ENCODE measurements at places on chromosomes 7 and 10.

- DNase-seq, result no peak
Measured at GRCh38 chr7:32167256-32167655, 97.0 kb upstream of the PDE1C start.

DNA sequence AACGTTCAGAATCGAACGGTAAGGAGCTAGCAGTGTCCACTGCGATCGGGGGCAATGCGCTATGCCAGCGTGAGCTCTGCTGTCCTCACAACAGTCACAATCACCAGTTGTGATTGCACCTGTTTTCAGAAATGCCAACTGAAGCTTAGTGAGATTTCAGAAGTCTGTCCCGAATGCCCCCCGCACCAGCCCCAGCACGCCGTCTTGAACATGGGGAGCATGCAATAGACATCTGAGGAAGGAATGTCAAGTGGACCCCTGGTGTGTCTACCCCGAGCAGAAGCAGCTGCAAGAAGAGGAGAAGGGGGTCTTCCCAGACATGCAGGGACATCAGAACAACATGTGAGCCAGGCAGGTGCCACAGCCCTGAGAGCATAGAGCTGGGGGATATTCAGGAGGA lies 125.7 kb upstream of the CHST15 start:
- DNase-seq, result no peak

- peak; percentile 7 for DNase-seq
Measured at GRCh38 chr10:121886997-121887622, 40.7 kb downstream of the ATE1 start.

GRCh38 chr10:6254201-6254600 lies 51.5 kb downstream of the PFKFB3 start:
- DNase-seq, result no peak

DNA sequence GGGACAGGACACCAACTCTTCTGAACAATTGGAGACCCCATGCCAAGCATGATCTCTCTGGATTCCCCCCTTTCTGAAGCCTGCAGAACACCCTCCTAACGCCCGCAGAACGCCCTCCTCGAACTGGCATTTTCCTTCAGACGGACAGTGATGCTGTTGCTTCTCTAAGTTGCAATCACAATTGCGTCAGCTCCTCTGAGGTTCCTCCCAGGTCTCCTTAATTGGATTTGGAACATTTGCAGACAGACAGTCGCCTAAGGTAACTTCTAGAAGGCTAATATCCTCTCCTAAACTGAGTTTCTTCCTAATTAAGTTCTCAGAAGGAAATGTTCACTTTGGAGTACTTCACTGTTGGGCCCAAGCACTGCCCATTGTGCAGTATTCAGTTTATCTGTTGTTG lies 20.5 kb upstream of the SERPINE1 start:
- DNase-seq, result no peak

DNA sequence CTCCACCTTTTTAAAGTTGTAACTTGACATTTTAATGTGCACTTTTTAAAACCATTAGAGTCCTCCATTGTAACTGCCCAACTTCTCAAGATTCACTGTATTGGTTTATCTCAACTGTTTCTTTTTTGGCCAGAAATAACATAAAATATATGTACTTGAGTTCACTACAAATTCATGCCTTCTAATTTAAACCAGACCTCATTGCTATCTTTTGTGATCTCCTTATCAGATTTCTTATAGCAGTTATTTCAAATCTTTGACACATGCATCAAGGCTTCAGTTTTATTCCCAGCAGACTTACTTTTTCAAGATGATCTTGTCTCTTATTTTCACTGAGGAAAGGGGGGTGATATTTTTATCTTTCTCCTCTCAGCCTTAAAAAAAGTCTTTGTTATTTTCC lies 154.3 kb downstream of the PHF14 start:
- DNase-seq, result no peak

DNA sequence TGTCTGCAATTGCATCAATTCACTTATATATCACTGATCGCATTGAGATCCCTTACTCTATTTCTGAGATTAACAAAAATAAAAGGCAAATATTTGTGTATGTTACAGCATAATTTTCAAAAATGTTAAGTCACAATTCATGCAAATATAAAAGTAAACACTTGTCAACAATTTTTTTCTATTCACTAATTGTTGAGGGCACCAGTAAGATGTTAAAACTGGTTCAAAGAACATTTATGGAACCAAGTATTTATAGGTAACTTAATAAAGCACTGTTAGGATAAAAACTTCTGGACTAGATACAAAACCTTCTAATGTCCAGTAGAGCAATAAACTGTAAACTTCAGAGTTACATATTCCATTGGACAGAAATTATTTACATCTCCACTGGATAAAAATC lies 586.1 kb upstream of the AUTS2 start:
- no peak for DNase-seq

DNA sequence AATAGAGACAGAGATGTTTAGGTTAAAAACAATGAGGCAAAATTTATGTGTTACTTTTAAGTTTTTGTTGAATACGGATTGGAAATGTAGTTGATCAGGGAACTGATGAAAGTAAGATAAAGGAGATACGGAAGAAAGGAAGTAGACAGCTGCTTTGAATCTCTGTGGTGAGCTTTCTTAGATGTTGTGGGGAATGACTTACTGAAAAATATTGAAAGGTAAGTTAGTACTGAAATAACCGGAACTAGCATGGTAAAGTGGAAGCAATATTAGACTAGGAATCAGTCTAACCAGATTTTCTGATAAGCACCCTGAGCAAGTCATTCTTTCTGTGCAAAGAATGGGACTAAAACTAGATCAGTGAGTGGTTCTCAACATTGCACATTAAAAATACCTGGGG lies 34.8 kb downstream of the LUC7L2 start:
- no peak for DNase-seq

GRCh38 chr10:15225511-15225910 lies 57.0 kb upstream of the NMT2 start:
- no peak for DNase-seq

GRCh38 chr10:129784291-129784690 lies 179.8 kb downstream of the EBF3 start:
- no peak for DNase-seq

DNA sequence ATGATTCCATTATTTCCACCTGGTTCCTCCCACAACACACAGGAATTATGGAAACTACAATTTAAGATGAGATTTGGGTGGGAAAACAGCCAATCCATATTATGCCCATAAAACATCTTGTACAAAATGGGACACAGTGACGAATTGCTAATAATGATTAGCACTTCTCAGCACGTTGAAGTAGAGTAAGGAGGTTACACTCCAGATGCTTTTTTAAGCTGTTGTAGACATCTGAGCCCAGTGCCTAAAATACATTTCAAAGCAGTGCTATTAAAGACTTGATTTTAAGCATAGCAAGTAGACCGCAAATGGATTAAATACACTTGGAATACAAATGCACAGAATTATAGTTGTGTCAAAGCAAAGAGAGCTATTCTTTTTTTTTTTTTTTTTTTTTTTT lies 105.9 kb downstream of the AASS start:
- no peak for DNase-seq

DNA sequence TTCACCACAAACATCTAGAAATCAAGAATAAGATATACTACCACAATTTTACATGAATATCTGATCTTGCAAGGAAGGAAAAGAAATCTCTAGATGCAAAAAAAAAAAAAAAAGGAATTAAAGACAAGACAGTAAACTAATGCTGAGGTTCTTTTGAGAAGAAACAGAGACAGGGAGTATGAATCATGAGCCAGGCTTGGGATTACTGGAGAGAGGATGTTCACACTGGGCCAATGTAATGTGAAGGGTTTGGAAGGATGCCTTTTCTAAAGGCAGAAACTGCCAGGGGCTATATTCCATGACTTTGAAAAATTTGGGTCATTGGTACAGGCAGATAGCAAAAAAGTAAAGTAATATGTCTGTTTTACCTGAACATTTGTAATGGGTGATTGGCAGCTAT lies 573.0 kb upstream of the IGFBP3 start:
- DNase-seq, result no peak

GRCh38 chr7:157772486-157773130 lies 435.8 kb downstream of the DNAJB6 start:
- no peak for DNase-seq

DNA sequence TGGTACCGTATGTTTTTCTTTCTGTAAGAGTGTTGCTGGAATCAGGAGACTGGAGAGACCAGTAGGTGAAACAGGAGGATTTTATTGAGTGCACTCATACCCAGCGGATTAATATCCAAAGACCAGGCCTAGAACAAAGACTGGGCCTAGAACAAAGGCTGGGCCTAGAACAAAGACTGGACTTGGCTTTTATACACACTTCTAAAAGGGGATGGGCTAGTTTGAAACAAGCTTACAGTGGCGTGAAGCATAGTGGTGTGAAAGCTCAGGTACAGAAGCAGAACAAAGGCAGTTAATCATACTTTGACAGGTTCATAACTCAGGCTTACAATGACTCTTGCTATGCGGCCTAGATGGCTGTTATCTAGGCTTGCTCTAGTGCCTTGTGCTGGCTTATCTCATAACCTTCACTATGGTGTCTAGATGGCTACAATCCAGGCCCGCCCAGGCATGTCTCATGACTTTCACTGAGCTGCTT lies 67.7 kb downstream of the TRIM24 start:
- no peak for DNase-seq

DNA sequence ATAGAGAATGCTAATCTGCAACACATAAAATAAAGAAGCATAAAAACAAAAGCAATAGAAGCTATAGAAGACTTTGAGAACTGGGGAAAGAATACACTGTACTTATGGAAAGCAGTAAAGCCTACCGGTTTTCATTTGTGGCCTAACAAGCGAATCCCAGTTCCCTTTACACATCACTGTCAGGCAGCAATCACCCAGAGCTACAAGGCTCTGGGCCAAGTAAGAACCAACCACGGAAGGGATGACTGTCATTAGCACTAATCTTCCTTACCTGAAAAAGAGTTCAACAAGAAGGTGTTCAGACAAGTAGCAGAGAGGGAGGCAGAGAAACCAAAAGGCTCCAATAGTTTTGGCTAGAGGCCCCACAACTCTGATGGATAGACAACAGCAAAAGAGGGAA lies 15.0 kb downstream of the CCDC6 start:
- no peak for DNase-seq

DNA sequence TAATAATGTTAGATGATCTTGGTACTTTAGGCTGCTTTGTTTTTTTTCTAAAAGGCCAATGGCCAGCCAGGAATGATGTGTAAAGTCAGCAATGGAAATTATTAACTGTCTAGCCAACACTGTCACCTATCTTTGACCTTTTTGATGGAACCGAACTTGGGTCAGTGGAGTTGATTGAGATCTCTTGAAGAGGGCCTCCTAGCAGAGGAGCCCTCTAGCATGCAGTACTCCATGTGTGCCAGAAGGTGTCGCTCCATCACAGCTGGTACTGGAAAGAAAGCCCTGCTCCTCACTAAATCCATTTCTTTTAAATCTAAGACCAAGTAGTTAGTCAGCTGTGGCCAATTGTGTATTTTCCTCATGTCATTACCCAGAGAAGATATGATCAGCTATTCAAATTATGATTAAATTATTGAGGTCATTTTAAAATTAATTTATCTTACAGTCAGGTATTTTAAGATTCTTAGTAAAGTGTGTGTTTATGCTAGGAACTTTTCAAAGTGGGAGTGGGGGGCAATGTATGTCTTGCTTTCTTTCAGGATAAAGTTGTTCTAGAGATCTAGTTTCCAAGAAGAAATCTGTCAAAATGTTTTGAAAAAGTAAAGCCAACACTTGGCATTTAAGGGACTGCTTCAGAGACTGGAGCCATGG lies 33.1 kb upstream of the CROT start:
- DNase-seq, result peak; percentile 51

GRCh38 chr7:22872096-22872807 lies 49.6 kb upstream of the TOMM7 start:
- DNase-seq, result no peak

DNA sequence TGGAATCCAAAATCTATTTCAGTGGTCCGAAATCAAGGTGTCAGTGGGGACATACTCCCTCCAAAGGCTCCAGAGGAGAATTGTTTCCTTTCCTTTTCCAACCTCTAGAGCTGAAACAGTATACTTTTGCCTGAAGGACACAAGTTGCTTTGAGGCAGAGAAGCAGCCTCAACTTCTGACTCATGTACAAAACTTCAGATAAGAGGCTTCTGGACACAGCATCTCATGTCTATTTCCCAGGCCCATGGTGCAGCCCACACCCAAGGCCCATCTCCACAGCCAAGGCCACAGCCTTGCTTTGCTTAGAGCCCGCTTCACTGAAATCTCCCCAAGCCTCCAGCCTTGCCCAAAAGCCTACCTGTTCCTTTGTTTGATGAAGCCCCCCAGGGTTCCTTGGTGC lies 68.9 kb downstream of the ZNF467 start:
- DNase-seq, result no peak

DNA sequence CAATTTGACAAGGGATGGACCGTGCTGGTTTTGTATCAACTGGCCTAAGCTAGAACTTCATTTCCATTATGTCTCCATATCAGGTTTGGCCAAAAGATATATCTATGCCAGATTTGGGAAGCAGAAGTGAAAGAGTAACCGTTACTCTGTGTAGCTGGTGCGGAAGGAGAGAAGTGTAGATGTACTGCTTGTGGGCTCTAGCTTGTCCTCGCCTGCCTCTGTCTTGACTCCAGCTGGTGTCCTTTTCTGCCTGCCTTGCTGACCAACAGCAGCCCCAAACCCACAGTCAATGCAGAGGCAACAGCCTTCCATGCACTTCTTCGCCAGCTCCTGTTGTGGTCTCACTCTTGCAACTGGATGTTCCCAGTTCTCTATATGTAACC lies 128.5 kb downstream of the KIF20B start:
- DNase-seq, result no peak

DNA sequence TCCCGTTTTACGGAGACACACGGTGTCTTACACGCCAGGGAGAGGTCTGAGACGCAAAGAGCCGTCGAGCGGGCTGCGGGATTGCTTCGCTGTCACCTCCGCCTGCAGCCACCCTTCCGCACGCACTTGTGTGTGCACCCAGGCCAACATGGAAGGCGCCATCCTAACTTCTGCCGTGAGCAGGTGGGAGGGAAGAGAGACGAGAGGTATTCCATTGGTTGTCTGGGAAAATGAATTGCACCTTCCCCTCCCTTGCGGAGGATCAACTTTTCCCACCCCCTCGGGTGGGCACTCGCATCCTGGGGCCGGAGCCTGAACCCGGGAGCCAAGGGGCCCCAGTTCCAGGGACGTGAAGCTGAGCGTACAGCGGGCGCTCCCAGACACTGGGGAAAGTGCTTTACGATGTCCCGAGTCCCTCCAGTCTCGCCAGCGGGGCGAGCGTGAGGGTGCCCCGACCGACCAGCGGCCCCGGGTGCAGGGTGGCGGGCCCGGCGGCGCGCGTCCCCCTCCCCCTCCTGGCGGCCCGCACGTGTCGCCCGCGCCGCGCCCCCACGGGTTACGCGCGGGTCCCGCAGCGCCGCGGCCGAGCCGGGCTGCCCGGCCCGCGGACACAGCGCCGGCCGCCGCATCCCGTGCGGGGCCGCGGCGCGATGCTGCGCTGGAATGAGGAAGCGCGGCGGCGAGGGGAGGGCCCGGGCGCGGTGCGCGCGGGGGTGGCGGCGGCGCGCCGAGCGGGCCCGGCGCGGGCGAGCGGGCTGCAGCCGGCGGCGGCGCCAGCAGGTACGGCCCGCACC lies 984 bp upstream of the IKZF1 start:
- DNase-seq, result no peak

- no peak for DNase-seq
Measured at GRCh38 chr7:106125417-106125816, 13.3 kb upstream of the SYPL1 start.
